ENCODE measurements at places on chromosomes 12 and 14. TPM values are rescaled to one million over a fixed set of nuclear protein-coding genes. Genes with fewer than 3 reads are reported as not detected.
A peak's percentile ranks its signal among the peaks of the same experiment; 100 is the strongest.

Gene INHBE
- not detected for total RNA-seq

Gene FGF23
- total RNA-seq: not detected

Gene KRT7
- total RNA-seq: 664 TPM

Gene AGAP2
- total RNA-seq: 5.4 TPM

Gene DEPDC4
- total RNA-seq: 0.61 TPM

Gene UBR7
- total RNA-seq: 13.8 TPM

Gene ASB2
- total RNA-seq: 3.2 TPM

- DNase-seq: no peak
Observed at GRCh38 chr12:14431975-14432374, 66.5 kb downstream of the ATF7IP start.

- DNase-seq: no peak
Observed at GRCh38 chr12:57461917-57462250, 2.3 kb downstream of the GLI1 start.

DNA sequence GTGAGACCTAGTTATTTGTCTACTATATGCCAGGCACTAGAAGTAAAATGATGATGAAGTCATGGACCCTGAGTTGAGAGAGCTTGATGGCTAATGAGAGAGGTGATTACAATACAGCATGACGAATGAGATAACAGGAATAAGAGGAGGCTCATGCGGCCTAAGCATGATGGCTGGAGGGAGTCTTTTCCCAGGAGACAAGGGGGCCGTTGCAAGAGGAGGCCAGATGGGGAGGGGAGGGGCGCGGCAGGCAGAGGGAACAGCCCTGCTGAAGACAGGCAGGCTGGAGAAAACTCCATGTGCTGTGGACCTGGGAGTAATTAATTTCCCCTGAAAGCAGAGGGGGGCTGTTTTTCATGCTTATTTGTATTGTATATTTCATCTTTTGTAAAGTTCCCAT is 144.7 kb upstream of the RFLNA start:
- DNase-seq: no peak

DNA sequence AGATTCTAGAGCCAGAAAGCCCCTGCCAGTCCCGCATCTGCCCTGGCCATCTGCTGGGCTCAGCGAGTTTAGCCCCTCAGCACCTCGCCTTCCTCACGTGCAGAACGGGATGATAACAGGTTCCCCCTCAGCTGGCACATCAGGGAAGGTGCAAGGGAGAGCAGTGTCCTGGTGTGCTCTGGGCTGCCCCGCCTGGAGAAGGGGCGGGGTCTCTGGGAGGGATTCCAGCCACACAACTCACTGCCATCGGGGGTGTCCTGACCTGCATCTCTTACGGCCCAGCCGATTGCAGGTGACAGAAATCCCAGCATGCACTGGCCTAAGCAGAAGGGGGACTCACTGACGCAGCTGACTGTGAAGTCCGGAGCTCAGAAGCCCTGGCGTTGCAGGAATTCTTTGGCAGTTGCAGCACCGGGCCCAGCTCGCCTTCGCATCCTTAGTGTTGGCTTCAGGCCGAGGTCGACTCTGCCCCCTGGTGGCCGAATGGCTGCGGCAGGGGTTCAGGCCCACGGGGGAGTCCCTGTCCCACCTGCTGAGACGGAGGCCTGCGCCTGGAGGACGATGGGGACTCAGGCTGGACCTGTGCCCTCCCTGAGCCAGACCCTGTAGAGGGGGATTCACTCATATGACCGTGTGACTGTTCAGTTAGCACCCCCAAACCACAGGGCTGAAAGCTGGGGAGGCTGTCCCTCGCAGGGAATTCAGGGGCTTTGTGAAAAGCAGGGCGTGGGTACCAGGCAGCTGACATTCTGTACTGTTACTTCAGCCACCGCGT is 178.6 kb downstream of the ADGRD1 start:
- DNase-seq: peak; percentile 83

GRCh38 chr14:23485326-23485725 is 15.8 kb downstream of the NGDN start:
- no peak for DNase-seq

GRCh38 chr12:90280033-90280432 is 571.4 kb upstream of the ATP2B1 start:
- no peak for DNase-seq

DNA sequence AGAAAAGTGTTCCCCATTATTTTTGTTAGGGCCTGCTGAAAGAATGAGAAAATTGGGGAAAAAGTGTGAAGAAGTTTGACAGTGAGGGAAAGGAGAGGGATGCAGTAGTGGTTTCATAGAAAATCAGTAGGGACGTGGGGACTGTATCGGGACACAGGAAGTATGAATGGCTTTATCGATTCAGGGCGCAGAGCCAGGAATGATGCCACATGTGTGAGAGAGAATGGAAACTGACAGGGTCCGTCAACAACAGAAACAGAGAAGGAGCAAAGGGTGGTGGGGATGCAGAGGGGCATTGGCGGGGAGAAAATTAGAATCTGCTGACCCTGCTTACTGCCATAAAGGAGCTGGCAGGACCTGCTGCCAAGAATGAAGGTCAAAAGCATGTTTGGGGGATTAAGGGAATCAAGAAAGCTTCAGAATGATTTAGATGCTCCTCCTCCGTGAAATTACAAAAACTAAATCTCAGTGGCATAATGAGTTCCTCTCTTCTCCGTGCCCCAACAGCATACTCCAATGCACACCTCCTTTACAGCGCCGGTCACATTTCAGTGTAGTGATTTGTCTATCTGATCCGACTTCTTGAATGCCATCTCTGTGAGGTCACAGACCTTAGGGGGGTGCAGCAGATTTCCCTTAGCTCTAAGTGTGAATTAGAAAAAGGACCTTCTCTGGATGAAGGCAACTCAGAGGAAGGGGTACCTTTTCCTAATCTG is 92.6 kb downstream of the EMP1 start:
- DNase-seq: no peak

DNA sequence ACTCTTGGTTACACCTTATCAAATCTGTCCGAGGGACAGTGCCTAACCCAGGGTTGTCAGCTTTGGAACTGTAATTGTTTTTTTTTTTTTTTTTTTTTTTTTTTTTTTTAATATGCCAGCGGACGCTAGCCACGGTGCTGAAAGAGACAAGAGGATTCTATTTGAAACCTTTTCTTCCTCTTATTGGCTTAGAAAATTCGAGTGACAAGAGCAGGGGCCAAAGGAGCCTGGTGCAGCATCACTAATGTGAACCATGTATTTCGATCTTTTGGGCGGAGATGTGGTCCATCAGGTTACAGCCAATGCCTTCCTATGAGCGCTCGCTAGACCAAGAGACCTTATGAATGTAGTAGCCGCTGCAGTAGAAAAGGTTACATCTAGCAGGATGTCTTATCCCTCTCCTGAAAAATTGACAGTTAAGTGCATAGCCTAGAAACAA is 922 bp downstream of the PTPRR start:
- DNase-seq: no peak

DNA sequence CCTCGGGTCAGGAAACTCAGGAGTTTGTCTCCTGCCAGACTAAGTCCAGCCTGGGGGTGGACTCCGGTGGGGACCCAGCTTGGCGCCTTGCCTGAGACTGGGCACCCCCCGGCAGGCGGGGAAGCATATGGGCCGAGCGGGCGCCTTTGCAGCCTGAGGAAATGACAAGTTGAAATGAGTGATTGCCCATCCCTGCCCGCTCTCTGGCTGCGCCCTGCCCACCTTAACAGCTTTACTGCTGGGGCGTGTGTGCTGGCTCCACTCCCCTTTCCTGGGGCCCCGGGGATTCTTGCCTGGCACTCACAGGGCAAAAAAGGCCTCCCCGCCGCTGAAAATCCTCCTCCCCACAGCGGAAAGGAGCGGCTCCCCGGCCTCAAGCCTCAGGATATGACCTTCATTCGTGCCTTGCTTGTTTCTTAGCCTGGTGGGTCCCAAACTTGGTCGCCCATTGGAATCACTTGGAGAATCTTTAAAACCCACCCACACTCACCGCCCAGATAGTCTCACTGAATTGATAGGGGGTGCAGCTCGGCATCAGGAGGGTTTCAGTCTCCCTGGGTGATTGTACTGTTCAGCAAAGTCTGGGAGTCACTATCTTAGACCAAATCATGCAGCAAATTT is 1.5 kb downstream of the RFLNA start:
- no peak for DNase-seq

- DNase-seq: no peak
Observed at GRCh38 chr14:101884089-101884933, 80.1 kb upstream of the DYNC1H1 start.

- DNase-seq: no peak
Observed at GRCh38 chr12:123001464-123001863, 21.0 kb downstream of the ARL6IP4 start.

DNA sequence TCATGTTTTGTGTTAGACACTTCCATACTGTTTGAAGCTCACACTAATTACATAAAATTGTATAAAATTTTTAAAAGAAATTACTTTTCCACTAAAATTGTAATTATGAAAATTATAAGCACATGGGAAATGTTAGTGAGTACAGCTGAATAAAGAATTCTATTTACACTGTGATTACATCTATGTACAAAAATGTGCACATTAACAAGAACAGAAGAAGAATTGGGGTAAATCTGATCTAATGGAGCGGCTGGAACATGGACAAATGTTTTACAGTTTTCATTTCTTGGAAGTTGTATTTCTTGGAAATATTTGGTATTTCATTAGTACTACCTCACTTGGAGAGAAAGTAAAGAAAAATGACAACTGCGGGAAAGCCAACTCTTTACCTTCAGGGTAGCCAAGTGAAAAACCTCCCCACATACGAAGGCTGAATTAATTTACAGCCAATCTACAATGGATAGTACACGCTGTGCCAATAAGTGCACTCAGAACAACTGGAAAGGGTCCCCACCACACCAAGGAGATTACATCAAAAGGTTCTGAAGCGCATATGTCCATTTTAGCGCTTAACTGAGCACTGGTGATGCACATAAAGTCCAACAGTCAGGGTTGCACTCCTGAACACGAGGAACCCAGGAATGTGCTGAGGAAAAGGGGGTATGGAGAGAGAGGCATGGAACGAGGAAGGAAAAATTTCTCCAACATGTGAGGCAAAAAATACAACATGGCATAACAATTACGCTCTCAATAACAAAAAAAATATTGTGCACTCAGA is 17.5 kb downstream of the MED13L start:
- no peak for DNase-seq

DNA sequence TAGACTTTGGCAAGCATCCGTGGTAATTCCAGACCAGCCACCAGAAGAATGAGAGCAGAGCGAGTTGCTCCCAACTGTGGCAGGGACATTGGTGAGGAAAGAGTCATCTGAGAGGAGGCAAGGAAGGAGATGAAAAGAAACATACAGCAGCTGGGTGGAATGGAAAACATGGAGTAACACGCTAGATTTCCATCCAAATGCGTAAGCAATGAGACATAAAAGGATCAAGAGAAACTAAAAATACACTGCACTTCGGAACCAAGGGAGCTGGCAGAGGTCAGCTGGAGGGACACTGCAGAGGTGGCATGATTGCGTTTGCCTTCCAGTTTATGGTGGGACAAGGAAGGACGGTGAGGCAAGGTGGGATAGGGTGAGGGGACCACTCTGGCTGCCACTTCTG is 82.9 kb downstream of the DDX51 start:
- DNase-seq: no peak

- DNase-seq: no peak
Observed at GRCh38 chr12:90229407-90230170, 521.0 kb upstream of the ATP2B1 start.

- no peak for DNase-seq
Observed at GRCh38 chr12:26092346-26093105, 32.3 kb downstream of the BHLHE41 start.

- DNase-seq: no peak
Observed at GRCh38 chr14:22597265-22597664, 835 bp upstream of the ABHD4 start.

DNA sequence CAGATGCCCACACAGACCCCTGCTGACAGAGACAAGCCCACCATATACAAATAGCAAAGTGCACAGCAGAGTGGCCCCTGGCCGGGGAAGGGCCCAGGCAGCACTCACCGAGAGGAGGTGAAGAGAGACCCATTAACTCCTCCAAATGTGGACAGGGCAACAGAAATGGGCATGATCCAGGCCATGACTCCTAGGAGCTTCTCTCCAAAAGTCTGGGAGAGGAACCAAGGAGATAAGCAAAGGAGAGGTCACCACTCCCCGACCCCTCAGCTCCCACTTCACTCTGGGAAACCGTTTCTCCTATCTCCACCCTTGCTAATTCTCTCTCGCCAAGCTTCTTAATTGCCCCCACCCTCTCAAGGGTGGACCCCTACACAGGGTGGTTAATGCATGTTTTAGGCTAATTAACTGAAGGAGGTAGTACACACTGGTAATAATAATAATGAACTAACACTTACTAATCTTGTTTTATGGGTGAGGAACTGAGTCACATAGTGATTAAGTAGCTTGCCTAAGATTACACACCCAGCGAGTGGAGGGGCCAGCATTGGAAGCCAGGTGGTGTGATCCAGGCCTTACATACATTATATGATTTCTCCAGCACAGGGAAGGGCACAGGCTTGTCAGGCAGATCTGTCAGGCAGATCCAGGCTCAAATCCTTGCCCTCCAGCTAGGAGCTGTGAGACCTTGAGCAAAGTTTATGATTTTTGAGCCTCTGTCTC is 18.9 kb upstream of the CEBPE start:
- DNase-seq: no peak

DNA sequence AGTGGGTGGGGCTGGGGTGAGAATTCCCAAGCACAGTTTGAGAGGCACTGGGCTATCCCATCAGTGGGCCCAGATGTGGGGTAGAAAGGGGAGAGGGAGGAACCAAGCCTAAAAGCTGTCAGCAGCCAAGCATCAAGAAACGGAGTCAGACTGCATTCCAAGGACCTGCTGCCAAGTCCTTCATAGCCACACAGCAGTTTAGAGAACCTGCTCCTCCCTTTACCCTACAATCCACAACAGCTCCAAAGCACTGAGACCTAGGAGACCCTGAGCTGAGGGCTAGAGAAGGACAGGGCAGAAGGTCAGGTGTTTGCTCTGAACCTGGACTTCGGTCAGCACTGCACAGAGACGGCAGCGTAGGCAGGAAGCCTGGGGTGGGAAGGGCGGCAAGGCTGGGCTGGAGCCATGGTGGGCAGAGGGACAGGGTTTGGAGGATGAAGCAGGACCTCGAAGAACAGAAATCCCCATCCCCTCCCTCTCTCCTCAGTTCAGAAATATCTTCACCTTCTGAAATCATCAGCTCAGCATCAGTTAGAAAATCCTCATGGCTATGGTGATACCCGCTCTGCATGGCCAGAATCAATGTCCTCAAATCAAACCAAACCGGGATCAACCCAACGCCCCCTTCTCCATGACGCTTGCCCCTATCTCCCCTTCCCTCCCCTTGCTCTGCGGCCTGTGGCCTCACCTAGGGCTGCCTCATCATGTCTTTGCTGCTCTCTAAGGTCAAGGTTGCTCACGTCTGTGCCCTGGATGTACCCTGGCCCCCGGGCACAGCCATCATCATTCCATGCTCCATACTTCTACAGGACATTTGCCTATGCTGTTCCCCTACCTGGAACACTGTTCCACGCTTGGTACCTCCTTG is 12.9 kb upstream of the SERPINA4 start:
- no peak for DNase-seq
